ENCODE measurements at places on chromosomes 7 and 10. TPM values are rescaled to one million over a fixed set of nuclear protein-coding genes. Genes with fewer than 3 reads are reported as not detected.

DNA sequence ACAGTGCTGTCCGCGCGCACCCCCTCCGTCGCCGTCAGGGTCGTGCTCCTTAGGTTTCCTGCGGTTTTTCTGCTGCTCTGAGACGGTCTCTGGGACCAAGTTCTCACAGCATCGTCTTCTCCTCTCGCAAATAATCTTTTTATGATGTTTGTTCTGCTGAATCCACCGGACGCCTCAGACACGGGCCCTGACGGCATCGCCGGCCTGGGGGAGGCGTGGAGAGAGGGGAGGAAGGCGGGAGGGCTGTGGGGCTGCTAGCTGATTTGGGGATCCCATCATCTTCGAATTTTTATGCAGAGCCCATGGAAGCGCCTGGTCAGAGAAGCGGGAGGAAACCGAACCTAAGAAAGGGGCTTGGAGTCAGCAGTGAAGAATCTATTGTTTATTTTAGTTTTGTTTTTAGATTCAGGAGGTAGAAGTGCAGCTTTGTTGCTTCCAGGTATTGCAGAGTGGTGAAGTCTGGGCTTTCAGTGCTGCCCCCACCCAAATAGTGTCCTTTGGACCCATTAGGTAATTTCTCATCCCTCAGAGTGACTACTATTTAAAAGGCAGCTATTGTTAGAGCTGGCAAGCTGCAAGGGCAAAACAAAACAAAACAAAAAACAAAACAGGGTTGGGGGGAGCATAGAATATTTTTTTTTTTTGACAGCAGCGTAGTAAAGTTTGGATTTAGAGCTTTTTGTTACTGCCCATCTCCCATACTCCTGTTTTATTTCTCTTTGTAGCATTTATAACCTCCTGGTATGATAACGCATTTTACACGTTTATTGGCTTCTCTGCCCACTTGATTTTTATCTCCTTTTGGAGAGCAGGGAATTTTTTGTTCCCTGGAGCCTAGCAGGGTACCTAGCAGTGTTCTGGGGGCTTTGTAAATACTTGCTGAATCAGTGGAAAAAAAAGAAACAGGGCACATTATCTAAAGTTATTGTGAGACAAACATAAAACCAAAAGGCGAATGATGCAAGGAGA, 92.6 kb downstream of the SPAG6 start:
- H3K4me1 ChIP-seq: peaks cover 13% of the 10 kb centered on the region
- H3K36me3 ChIP-seq: no peaks in the 10 kb centered on the region
- no peaks in the 10 kb centered on the region for H3K27me3 ChIP-seq
- H3K27ac ChIP-seq: peak overlapping the region; percentile 95
- peak; percentile 77 for DNase-seq

DNA sequence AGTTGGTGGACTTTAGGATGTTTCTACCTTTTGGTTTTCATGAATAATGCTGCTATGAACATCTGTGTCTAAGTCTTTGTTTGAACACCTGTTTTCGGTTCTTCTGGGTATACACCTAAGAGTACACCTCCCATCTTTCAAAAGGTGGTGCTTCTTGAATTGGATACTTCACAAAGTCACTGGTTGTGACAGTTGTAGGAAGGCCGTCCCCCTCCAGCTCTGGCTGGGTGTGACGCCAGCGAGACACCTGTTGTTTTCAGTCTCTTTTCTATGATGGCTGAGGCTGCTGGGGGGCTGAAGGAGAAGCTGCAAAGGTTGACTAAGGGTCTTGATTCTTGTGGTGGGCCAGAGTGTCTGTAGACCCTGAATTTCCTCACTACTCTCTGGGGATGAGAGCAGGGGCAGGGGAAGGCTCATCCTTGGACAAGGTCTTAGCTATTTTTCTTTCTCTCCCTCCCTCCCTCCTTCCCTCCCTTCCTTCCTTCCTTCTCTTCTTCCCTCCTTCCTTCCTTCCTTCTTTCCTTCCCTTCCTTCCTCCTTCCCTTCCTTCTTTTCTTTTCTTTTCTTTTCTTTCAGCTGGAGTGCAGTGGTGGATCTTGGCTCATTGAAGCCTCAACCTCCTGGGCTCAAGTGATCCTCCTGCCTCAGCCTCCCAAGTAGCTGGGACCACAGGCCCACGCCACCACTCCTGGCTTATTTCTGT, 5.6 kb downstream of the NEURL1 start:
- H3K27ac ChIP-seq: no peak overlapping the region
- H3K4me1 ChIP-seq: peaks cover 5% of the 10 kb centered on the region
- no peak for DNase-seq
- H3K36me3 ChIP-seq: no peaks in the 10 kb centered on the region
- H3K4me3 ChIP-seq: no peak overlapping the region

GRCh38 chr10:116540814-116541213, 4.9 kb upstream of the PNLIP start:
- no peaks in the 10 kb centered on the region for H3K4me1 ChIP-seq
- no peak overlapping the region for H3K27ac ChIP-seq
- no peak overlapping the region for H3K4me3 ChIP-seq
- no peak for DNase-seq
- no peaks in the 10 kb centered on the region for H3K36me3 ChIP-seq

DNA sequence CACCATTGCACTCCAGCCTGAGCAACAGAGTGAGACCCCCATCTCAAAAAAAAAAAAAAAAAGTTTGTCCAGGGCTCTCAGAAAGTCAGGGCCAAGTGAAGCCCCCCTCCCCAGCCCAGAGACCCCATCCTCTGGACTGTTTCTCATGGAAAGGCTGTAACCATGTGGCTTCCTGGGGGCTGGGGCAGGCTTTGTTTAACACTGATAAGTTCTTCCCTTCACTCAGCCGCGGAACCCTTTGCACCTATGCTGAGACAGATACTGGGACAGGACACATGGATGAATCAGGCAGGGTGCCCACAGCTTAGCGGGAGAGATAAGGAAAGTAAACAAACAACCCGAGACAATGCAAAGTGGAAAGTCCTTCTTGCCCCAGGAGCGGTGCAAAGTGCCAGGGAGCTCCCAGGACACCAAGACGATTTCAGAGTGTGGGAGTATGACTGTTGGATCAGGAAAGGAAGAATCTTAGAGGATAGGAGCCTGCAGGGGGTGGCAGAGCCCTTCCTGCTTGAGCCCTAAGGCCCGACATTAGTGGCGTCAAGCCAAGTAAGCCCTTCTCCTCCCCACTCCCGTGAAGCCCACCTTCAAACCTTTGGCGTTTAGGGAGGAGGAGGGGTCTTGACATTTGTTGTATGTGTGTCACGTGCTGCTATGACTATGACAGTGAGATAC, 11.6 kb downstream of the MLXIPL start:
- peaks cover 35% of the 10 kb centered on the region for H3K27me3 ChIP-seq
- no peaks in the 10 kb centered on the region for H3K4me1 ChIP-seq
- H3K27ac ChIP-seq: peak overlapping the region; percentile 46
- no peak for DNase-seq
- H3K4me3 ChIP-seq: no peak overlapping the region

- peak; percentile 78 for DNase-seq
- no peaks in the 10 kb centered on the region for H3K36me3 ChIP-seq
- H3K27me3 ChIP-seq: no peaks in the 10 kb centered on the region
- H3K27ac ChIP-seq: peak overlapping the region; percentile 78
- no peak overlapping the region for H3K4me3 ChIP-seq
Observed at GRCh38 chr7:106216517-106216922, 68.3 kb downstream of the NAMPT start.

DNA sequence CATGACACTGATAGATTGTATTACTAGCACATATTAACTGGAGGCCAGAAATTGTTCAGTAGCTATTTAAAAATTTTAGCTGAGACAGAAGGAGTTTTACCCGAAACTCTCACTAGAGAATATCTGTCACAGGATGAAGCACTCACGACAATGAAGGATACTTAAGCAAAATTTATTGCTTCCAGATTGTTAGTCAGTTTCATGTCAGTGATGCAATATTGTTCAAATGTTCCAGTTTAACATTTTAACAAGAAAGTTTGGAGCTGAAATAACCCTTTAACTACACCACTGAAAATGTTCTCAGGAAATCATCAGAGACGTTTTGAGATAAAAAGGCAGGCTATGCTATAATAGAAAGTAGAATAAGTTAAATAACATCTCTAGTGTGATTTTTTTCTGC, 15.0 kb upstream of the CADPS2 start:
- H3K36me3 ChIP-seq: no peaks in the 10 kb centered on the region
- no peaks in the 10 kb centered on the region for H3K27me3 ChIP-seq
- no peak overlapping the region for H3K27ac ChIP-seq
- no peaks in the 10 kb centered on the region for H3K4me1 ChIP-seq
- no peak for DNase-seq
- H3K4me3 ChIP-seq: no peak overlapping the region

GRCh38 chr7:140230516-140230860, 53.7 kb upstream of the KDM7A start:
- peak overlapping the region; percentile 4 for H3K27ac ChIP-seq
- no peaks in the 10 kb centered on the region for H3K27me3 ChIP-seq
- peaks cover 20% of the 10 kb centered on the region for H3K4me1 ChIP-seq
- peak overlapping the region; percentile 58 for H3K4me3 ChIP-seq
- no peaks in the 10 kb centered on the region for H3K36me3 ChIP-seq
- DNase-seq: no peak

DNA sequence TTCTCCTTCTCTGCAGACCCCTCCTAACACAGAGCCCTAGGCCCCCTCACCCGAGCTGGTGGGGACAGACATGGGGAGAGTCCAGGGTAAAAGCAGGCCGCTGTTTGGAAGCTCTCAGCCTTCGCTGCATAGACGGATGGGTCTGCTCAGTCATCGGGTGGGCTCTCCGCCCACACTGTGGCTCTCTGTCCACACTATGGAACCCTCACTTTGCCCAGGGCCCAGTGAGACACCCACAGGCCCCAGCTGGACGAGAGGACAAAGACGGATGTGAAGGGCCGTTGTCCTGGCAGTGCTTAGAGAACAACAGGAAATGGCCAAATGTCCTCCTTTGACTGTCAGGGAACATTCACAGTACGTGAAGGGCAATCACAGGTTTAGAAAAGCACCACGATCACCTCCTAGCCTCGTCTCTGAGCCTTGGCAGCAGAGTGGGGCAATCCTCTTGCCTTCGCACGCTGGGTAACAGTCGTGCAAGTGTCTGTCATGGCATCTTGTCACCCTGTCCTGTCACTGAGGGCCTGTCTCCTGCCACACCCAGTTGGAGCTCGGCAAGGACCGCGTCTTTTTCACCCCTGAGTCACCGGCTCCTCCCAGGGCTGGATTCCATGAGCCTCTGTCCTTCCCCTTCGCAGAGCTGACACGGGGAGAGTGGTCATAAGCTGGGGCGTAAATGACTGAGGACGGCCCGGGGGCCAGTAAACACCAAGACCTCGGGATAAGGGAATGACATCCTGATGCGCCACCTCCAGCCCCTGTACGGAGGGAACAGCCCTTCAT, 80.6 kb downstream of the PRKAG2 start:
- H3K4me1 ChIP-seq: no peaks in the 10 kb centered on the region
- H3K27me3 ChIP-seq: no peaks in the 10 kb centered on the region
- no peak overlapping the region for H3K4me3 ChIP-seq
- DNase-seq: peak; percentile 80

- DNase-seq: no peak
- H3K4me3 ChIP-seq: no peak overlapping the region
- H3K27ac ChIP-seq: no peak overlapping the region
- no peaks in the 10 kb centered on the region for H3K36me3 ChIP-seq
- no peaks in the 10 kb centered on the region for H3K27me3 ChIP-seq
- no peaks in the 10 kb centered on the region for H3K4me1 ChIP-seq
Observed at GRCh38 chr10:88270061-88270808, 312.9 kb downstream of the RNLS start.

DNA sequence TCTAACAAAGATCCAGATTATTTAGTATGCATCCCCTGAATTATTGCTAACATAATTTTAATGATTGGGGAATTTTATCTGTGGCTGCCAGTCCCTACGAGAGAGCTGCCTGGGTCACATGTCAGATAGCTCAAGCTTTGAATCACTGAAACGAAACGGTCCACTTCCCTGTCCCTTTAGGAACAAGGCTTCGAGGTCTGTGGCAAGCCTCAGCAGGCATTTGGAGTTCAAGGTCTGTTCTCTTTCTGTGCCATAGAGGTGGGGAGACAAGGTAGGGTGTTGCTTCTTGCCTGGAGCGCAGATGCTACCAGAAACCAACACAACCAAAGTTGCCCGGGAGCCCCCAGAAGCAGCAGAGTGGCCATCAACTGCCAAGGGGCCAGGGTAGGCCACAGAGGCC, 13.9 kb upstream of the SH2D4B start:
- DNase-seq: no peak
- no peaks in the 10 kb centered on the region for H3K4me1 ChIP-seq

DNA sequence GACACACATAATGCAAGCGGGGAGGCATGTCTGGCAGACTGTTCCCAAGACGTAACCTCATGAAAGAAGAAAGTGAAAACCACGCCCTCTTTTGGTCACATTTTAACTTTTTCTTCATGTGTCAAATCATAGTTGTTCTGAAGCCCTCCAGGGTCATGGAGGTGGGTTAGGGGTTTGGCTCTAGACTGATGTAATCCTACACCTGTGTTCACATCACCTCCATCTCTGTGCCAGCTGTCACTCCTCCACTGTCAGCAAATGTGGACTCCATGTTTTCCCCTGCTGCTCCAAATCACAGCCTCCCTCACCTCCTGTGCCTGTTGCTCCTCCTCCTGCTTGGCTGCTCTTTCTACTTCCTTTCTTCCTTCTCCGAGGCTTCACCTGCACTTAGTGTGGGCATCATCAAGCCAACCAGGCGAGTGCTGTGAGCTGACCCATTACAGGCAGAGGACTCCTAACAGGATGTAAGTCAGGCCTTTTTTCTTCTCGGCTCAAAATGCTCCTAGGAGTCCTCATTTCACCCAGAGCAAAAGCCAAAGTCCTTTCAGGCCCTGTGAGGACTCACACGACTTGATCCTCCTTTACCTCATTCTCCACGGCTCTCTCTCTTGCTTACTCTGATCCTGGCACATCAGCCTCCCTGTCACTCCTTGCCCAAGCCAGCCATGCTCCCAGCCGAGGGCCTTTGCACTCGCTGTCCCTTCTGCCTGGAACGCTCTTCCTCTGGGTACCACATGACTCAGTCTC, 66.4 kb upstream of the IFRD1 start:
- no peaks in the 10 kb centered on the region for H3K36me3 ChIP-seq
- H3K4me1 ChIP-seq: no peaks in the 10 kb centered on the region
- no peaks in the 10 kb centered on the region for H3K27me3 ChIP-seq
- H3K27ac ChIP-seq: no peak overlapping the region

DNA sequence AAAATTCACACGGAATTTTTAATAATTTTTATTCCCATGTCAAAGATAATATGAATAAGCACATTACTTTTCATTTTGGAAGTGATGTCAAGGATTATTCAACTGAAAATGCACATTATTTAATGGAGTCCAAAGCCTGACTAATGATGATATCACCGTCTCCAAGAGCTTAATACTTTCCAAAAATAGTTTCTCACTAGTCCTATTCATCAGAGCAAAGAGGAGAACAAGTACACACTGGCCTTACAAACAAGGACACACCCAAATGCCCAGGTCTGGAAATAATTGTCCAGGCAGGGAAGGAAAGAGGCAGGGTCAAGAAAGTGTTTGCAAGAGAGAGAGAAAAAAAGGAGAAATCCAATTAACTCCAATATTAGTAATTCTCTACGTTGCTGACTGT, 216.8 kb upstream of the CCDC6 start:
- H3K4me3 ChIP-seq: no peak overlapping the region
- H3K36me3 ChIP-seq: no peaks in the 10 kb centered on the region
- DNase-seq: no peak
- H3K27me3 ChIP-seq: no peaks in the 10 kb centered on the region
- peaks cover 13% of the 10 kb centered on the region for H3K4me1 ChIP-seq

The INTS15 gene
- total RNA-seq: 24.0 TPM

The SPDYE2 gene
- not detected for total RNA-seq

The SLC13A4 gene
- total RNA-seq: not detected

The CHAT gene
- total RNA-seq: not detected

The POMZP3 gene
- 8.4 TPM for total RNA-seq

The ORAI2 gene
- 14.4 TPM for total RNA-seq

The LLCFC1 gene
- total RNA-seq: not detected

The MYOF gene
- total RNA-seq: 83.4 TPM

The OR6V1 gene
- total RNA-seq: not detected

The TYSND1 gene
- 9.8 TPM for total RNA-seq

The CYP2C8 gene
- 0.54 TPM for total RNA-seq

All from sigmoid colon (tissue), 7 donors.